ENCODE measurements at places on chromosomes 12 and 14.

GRCh38 chr12:89954259-89954658 is 245.6 kb upstream of the ATP2B1 start:
- no peak for DNase-seq

GRCh38 chr14:86491743-86492142 is 961.8 kb downstream of the FLRT2 start:
- DNase-seq = no peak

DNA sequence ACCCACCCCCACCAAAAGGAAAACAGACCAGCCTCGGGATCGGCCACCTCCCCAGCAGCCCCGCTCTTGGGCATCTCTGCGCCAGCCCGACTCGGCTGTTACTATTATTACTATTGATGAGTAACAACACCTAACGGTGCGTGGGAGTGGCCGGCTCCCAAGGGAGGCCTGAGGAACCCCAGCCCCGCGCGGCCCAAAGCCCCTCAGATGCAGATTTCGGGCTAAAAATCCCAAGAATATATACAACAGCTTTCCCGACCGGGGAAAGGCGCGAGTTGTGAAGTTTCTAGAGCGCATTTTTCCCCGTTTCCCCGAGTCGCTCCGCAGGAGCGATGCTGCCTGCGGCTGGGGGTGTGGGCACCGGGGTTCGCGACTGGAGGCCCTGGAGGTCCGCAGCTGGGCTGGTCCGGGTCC is 565 bp downstream of the NT5DC3 start:
- DNase-seq = peak; percentile 68

GRCh38 chr12:96204381-96204780 is 10.2 kb downstream of the ELK3 start:
- no peak for DNase-seq

DNA sequence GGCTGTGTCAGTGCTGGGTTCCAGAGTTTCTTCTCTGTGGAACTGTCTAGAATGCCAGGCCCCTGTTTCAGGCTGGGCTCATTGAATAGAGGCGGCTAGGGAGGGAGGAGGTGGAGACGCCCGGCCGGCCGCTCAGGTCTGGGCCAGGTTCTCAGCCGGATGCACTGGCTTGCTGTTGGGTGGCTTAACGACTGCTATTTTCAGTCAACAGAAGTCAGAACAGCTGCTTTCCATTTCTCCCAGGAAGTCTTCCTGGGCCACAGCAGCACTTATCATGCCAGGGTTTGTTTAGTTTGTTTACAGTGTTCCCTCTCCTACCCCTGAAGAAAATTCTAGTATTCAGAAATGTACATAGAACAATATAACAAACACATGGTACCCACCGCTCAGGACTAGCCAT is 26.0 kb upstream of the VPS37B start:
- no peak for DNase-seq

DNA sequence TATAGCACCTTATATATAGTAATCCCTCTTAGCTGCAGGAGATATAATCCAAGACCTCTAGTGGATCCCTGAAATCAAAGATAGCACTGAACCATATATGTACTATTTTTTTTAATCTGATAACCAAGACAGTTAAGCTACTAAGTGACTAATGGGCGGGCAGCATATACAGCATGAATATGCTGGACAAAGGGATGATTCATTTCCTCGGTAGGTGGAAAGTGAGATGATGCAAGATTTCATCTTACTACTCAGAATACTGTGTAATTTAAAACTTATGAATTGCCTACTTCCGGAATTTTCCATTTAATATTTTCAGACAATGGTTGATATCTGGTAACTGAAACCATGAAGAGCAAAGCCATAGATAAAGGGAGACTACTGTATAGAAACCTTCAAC is 36.2 kb downstream of the PRMT8 start:
- DNase-seq = no peak

DNA sequence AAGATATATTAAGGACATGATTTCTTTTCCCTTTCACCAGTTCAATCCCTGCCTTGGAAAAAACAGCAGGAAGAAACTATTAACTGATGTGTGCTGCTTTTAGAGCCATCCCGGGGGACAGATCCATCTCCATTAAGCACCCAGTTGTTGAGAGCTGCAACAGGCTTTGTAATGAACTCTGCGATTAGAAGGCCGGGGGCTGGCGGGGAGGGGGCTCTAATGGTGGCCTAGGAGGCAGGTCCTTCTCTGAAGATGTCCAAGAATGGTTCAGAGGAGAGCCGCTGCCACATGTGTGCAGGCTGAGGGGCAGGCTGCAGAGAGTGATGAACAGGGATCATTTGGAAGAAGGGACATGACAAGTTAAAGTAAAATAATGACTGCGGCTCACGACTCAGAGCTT is 67.8 kb downstream of the GALNT8 start:
- no peak for DNase-seq

GRCh38 chr12:130451001-130451930 is 113.6 kb downstream of the PIWIL1 start:
- DNase-seq = no peak
